ENCODE measurements at places on chromosomes 11 and 22. TPM values are rescaled to one million over a fixed set of nuclear protein-coding genes. Genes with fewer than 3 reads are reported as not detected.
A peak's percentile ranks its signal among the peaks of the same experiment; 100 is the strongest.

DNA sequence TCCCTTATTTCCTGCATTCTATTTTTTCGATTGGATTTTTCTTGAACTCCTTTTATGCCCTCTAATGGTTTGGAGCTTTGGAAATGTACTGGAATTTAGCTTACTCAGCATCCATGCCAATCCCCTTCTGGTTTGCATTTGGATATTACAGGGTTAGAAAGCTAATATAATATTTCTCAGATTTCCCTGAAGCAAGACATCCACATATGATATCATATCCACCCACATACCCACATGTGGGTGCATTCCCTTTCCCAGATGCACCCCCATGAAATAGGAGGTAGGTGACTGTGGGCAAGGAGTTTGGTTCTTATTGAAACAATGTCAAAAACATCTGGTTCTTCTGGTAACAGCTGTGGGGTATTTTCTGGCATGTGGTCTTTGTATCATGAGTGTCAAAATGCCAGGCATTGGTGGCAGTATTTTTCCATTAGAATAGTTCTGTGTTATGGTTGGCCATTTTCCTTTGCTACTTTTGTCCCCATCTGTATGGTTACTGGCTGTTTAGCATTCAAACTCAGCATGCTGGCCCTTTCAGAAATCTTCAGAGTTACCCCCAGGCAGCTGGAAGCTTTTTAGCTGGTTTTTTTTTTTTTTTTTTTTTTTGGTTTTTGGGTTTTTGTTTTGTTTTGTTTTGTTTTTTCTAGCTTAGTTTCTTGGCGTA lies 32.7 kb upstream of the DDX10 start:
- DNase-seq = no peak

- no peak for DNase-seq
Observed at GRCh38 chr11:102882389-102883024, 7.7 kb upstream of the MMP12 start.

GRCh38 chr11:68090706-68091105 lies 30.5 kb downstream of the CHKA start:
- peak; percentile 45 for DNase-seq

GRCh38 chr11:66891851-66892660 lies 35.2 kb downstream of the LRFN4 start:
- peak; percentile 63 for DNase-seq

GRCh38 chr11:506238-506994 lies 626 bp downstream of the RNH1 start:
- DNase-seq = peak; percentile 97

GRCh38 chr11:44604171-44604581 lies 38.7 kb downstream of the CD82 start:
- peak; percentile 27 for DNase-seq

- DNase-seq = no peak
Observed at GRCh38 chr22:49333206-49333605, 494.5 kb downstream of the BRD1 start.

DNA sequence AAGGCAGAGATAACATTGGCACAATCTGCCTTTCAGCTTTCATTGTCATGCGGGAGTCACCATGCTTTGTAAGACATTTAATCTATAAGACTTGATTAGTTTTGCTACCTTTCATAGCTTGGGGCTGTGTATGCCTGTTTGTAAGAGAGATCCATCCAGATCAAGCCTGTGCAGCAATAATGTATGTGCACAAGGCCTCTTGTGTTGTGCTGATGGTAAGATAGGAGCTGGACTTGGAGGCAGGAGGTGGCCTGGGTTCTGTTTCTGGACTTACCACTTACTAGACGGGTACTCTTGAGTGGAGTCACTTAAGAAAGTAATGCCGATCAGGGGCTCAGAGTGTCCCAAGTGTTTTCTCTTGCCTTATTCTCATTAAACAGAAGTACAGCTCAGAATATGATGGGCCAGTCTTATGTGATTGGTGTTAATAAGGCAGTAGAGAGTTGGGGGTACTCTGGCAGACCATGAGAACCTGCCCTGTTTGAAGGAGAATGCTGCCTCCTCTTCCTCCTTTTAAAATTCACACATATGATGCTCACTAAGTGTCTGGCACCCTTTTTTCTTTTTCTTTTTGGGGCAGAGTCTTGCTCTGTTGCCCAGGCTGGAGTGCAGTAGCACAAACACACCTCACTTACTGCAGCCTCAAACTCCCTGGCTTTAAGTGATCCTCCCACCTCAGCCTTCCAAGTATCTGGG lies 30.9 kb downstream of the PTPRJ start:
- no peak for DNase-seq

GRCh38 chr22:26650722-26651421 lies 6.5 kb upstream of the MIAT start:
- no peak for DNase-seq

DNA sequence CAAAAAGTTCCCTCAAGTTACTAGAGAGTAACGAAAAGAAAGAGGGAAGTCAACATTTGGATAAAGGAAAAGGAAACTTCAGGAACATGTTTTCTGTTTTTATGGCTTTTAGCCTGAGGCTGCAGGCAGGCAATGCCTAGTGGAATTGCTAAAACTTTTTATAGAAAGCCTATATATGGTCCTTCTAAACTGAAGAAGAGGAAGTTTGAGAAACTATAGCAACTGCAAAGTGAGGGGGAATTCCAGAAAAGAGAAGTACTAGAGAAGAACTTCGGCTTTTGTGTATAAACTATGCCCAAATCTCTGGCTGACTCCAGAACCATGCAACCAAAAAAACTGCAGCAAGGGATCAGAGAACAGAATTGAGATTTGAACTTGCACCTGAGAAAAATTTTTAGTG lies 74.3 kb upstream of the ARHGAP42 start:
- no peak for DNase-seq

GRCh38 chr11:68255526-68255925 lies 16.2 kb downstream of the C11orf24 start:
- DNase-seq = no peak

DNA sequence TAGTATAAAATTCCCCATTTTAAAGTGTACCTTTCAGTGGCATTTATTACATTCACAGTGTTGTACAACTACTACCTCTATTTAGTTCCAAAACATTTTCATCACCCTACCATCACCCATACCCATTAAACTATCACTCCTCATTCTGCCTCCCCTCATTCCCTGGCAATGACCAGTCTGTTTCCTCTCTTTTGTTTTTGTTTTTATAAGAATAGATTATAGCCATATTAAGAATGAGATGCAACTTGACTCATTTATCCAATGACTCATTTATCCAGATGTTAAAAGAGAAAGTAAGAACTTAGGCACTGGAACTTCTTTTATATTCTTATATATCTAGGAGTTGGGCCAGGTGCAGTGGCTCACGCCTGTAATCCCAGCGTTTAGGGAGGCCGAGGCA lies 156.3 kb downstream of the FAT3 start:
- no peak for DNase-seq

DNA sequence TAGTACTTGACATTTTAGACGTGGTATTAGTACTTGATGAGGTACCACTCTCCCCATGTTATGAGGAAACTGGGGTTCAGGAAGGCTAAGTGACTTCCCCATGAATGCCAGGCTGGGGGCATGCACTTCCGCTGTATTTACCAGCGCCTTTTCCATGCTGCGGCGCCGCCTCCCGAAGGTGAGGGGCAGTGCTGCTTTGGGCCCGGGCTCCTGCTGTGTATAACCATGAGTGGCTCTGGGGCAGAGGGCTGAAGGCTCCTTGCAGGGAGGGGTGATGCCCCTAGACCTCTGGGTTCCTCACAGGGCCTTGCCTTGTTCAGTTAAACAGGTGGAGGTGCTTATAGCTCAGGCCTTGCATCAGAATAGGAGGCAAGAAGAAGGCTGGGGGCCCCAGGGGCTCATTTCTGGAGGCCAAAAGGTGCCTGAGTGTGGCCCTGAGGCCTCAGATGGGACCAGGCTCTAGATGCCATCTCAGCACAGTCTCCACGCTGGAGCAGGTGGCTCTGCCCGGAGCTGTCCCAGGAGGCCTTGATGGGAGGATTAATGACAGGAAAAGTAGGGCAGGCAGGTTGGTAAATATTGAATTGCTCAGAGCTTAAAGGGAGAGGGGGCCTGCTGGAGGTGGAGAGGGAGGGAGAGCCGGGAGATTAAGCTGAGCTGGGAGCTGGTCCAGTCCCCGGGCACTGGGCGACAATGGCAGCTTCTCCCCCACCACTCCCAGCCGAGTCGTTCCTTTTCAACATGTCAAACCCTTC lies 129.6 kb downstream of the CEP164 start:
- DNase-seq = no peak

GRCh38 chr22:18048441-18048898 lies 24.1 kb upstream of the MICAL3 start:
- no peak for DNase-seq

GRCh38 chr11:64876835-64877341 lies 1.5 kb downstream of the EHD1 start:
- DNase-seq = peak; percentile 59

- DNase-seq = no peak
Observed at GRCh38 chr11:13494051-13494450, 1.7 kb downstream of the PTH start.

- DNase-seq = no peak
Observed at GRCh38 chr11:15275141-15275540, 160.4 kb downstream of the INSC start.

GRCh38 chr22:43153899-43154298 lies 2.5 kb downstream of the TSPO start:
- DNase-seq = no peak

- DNase-seq = no peak
Observed at GRCh38 chr11:18700375-18700774, 1.8 kb downstream of the TMEM86A start.

- no peak for DNase-seq
Observed at GRCh38 chr22:47013861-47014635, 251.6 kb downstream of the TBC1D22A start.

DNA sequence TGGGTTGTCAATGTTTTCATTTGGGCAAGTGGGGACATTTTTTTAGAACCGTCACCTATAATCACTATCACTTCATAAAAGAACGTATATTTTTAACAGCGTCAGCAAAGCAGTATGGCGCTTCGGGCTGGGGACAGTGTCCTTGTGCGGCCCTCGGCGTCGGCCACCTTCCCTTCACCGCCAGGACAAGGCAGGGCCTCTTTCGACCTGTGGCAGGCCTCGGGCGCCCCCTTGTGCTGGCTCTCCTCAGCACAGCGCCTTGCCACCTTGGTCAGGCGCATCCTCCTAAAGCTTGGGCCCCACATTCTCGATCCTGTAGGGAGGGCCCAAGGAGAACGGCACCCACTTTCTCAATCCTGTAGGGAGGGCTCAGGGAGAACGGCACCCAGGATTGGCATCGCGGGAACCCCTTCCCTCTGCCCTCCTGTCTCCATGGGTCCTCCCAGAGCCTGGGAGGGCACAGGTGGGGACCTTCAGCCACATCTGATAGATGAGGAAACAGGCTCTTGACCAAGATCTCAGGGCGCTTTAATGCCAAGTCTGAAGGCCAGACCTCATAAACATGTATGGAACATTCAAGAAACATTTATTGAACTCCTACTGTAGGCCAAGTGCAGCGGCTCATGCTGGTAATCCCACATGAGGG lies 11.5 kb upstream of the FADD start:
- peak; percentile 84 for DNase-seq

GRCh38 chr11:38345286-38345685 lies 1747.2 kb upstream of the RAG2 start:
- DNase-seq = no peak

DNA sequence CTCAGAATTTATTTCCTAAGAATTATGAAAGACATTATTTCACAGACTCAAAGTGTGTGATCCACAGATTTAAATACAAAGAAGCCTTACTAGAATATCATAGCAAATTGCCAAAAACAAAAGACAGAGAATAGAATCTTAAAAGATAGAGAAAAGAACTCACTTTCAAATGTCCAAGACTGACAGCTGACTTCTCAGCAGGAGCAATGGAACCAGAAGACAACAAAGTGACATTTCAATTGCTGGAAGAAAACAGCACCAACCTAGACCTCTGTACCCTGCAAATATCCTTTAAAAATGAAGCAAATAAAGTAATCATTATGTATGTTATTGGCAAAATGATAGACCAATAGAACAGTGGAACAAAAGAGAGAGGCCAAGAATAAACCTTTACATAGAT lies 109.2 kb downstream of the TTC17 start:
- DNase-seq = no peak

- DNase-seq = no peak
Observed at GRCh38 chr11:78109081-78110015, 29.7 kb upstream of the NDUFC2 start.

DNA sequence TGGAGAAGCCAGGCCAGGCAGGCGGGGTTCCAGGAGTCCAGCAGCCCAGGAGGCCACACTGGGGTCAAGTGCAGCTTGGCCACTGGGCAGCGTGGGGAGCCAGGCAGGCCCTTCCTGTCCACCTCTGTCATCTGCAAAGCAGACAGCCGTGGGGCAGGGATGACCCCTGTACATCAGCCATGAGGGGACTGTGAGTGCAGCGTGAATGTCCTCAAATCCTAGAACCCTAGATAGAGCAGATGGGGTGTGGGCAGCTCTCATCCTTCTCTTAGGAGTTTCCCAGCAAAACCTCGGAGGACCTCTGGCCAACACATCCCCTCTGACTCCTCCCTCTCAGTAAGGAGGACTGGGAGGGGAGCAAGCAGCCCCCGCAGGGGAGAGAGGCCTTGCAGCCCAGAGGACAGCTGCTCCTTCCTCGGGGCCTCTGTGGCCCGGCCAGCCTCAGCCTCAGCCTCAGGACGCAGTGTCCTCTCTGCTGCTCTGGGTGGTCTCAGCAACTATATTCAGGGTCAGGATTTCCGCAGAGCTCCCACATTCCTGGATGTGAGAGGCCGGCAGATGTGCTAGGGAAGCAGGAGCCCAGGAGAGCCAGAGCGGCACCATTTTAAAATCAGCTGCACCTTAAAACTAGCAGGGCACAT lies 820.5 kb downstream of the BRD1 start:
- DNase-seq = no peak

GRCh38 chr11:96276836-96277235 lies 66.2 kb downstream of the MAML2 start:
- no peak for DNase-seq

DNA sequence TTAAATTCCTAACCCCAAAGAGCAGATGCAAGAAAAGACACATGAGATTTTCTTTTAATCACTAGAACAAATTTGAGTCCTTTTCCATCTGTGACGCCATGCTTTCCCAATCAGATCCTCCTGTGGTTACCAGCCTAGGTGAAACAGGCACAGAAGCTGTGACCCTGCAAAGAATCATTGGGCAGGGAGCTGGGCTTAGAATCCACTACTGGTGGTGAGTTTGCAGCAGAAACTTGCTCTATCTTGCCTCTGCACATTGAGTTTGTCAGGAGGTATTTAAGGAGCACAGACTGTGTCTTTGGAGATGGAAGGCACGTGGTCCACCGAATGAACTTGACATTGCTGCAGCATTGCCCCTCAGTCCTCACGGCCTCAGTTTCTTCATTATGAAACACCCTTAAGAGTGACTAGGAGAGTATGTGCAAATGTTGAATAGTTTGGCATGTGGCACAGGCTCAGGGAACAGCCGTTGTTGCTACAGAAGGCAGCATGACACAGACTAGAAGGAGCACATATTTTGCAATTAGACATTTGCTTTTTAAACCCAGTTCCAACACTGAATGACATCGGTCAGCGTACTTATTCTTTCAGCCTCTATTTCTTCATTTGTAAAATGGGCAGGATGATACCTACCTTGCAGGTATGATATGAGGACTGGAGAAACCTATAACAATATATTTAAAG lies 127.6 kb downstream of the DBX1 start:
- DNase-seq = no peak

Gene ZP1
- total RNA-seq = not detected

Gene CDHR5
- total RNA-seq = not detected

Gene MRPL48
- total RNA-seq = 17.9 TPM

Gene HBG1
- total RNA-seq = not detected

Gene MN1
- 5.6 TPM for total RNA-seq

Gene CADM1
- 13.7 TPM for total RNA-seq

Gene SYCE3
- not detected for total RNA-seq

Gene UBQLNL
- total RNA-seq = 0.52 TPM

Gene AQP11
- total RNA-seq = 1.6 TPM

Gene PKDREJ
- 0.33 TPM for total RNA-seq

Gene GGTLC2
- total RNA-seq = not detected

Gene LMNTD2
- 12.9 TPM for total RNA-seq

Data from body of pancreas (tissue), 4 donors.